ENCODE measurements at places on chromosomes 1 and 21.

DNA sequence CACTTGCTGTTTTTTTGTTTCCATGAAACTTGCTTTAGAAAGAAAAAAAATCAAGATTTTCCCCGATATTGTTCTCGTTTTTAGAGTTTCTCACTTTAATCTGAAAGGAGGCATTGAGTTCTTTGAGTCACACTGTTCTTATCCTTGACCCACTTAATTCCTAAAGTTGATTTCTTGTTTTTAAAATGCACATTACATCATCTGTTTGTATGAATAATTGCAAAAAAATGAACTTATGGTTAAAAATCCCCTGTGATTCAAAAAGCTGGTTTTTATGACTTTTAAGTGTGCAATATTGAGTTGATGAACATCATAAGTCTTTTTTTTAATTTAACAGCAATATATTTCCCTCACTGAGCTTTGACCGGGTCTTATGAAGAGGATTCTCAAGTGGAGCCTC is 131.6 kb downstream of the SNX7 start:
- DNase-seq, result no peak

- DNase-seq, result no peak
These were observed 23.5 kb downstream of the RNF223 start for GRCh38 chr1:1050577-1051052.

DNA sequence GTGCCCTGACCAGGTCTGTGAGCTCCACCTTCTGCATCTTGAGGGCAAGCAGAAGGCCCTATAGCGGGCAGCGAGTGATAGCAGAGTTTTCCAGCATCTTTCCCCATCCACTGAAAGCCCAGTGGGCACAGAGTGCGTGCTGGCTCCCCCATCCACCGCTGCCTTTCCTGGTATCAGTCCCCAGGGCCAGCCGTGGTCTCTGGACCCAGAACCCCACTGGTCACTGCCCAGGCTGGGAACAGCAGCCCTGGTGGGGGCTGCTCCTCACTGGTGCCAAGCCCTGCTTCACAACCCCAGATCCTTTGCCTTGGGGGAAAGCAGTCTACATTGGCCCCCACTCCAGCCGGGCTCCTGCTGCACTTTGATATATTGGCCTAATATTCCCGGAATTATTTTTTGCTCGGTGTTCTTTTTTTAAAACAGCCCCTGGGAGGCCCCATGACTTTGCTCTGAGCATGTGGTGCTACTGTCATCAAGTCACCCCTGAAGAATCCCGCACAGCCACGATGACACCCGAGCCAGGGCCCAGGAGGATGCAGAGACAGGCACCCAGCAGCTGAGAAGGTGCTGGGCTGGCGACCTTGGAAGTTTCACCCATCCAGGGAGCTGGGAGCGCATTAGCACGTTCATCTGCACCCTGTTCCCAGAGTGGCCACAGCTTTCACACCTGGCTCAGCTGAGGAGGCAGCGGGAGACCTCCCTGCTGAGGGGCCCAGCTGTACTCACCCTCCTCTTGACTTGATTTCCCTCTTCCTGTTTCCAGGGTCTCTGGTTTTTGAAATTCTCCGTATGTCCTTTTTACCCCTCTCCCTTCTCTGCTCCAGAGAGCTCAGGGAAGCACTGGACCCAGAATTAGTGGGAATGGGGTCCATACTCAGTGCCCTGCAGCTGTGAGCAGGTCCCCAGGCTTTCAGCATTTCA is 56.9 kb downstream of the KLHDC7A start:
- DNase-seq, result no peak

- no peak for DNase-seq
These were observed 648.1 kb downstream of the PLPP3 start for GRCh38 chr1:55931081-55931940.

DNA sequence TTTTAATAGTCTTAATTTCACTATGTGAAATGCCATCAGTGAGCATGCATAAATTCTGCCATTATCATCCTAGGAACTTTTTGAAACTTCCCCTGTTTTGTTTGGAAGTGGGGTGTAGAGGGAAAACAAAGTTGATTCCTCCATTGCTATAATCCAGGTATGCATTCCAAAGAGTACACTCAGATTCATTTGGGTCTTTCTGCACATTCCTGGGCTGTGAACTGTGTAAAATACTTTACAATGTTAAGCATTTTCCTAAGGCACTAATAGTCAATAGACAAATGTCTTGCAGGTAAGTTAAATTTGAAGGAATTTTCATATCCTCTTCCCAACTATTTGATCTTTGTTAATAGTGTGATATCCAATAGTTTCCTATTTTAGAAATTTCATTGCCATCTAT is 36.2 kb downstream of the SGIP1 start:
- DNase-seq, result no peak

DNA sequence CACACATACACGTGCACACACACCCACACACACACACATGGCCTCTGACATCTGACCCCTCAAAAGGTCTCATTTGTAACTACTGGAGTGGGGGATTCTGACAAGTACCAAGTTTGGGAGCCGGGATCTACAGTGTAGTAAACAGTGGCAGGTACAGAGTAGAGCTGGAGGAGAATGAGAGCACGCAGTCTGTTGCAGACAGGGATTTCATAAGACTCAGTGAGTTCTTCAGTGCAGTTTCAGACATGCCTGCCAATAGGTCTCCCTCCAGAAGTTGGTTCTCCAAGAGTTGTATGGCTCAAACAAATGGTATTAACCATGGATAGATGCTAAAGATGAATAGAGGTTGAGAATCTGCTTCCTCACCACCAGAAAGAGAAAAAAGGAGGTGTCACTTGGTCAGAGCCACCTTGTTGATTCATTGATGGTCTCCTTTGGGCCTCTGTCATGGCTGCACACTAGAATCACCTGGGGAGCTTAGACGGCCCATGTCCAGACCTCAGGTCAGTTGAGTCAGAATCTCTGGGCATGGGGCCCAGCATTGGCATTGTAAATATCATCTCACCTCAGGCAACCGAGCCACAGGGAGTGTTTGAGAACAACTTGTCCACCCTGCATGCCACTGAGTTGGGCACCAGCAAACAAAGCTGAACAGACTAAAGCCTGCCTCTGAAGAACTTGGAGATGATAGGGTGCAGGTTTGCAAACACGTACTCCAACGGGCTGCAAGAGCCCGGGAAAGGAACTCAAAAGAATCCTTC is 122.1 kb downstream of the EDEM3 start:
- no peak for DNase-seq

Data from stimulated activated CD8-positive, alpha-beta memory T cell treated with anti-CD3 and anti-CD28 coated beads, Interleukin-15, amount 100 ng/mL, for 4 hours (primary cell).